Fibroblast of upper back skin (primary cell): ENCODE measurements at places on chromosomes 1 and 21.

GRCh38 chr1:155168456-155169210 lies 4.5 kb downstream of the KRTCAP2 start:
- DNase-seq: no peak

GRCh38 chr21:26115899-26116298 lies 54.7 kb downstream of the APP start:
- peak; percentile 35 for DNase-seq

DNA sequence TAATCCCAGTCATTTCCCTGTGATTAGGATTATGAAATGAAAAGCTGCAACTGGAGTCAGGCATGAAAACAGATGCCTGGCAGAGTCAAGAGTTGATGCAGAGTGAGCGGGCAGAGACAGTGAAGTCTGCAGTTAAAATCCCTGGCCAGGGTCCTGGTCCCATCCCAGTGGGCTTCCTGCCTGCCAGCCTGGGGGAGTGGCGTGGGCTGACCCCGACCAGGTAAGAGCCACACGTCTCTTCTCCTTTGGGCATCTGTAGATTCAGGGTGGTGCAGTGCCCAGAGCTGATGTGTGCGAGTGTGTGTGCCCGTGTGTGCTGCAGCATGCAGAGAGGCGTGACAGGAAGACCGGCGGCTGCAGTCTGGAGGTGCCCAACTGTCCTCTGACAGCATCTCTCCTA lies 6.2 kb upstream of the KIAA1614 start:
- no peak for DNase-seq

GRCh38 chr1:225651376-225651871 lies 1.5 kb downstream of the ENAH start:
- no peak for DNase-seq

- DNase-seq: no peak
Observed at GRCh38 chr1:76153841-76154205, 79.3 kb downstream of the ST6GALNAC3 start.

- DNase-seq: no peak
Observed at GRCh38 chr21:41480086-41480690, 27.8 kb downstream of the TMPRSS2 start.

GRCh38 chr1:230694464-230694863 lies 19.5 kb downstream of the AGT start:
- DNase-seq: no peak

DNA sequence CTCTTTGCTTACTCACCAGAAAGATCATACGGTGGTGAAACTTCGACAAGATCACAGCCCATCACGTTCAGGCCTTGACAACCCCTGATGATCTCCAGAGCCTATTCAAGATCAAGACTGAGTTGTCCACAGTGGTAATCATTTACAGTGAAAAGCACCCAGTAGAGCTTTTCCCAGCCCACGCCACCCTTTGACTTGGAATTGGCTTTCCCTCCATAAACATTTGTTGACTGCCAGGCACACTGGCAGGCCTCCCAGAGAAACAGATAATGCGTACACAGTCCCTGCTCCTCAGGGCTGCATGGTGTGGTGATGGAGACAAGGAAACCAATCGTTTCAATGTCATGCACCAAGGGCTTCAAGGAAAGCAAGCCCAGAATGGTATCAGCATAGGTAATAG lies 10.1 kb downstream of the AGMAT start:
- no peak for DNase-seq

- DNase-seq: no peak
Observed at GRCh38 chr1:168473126-168473525, 70.7 kb downstream of the XCL2 start.

DNA sequence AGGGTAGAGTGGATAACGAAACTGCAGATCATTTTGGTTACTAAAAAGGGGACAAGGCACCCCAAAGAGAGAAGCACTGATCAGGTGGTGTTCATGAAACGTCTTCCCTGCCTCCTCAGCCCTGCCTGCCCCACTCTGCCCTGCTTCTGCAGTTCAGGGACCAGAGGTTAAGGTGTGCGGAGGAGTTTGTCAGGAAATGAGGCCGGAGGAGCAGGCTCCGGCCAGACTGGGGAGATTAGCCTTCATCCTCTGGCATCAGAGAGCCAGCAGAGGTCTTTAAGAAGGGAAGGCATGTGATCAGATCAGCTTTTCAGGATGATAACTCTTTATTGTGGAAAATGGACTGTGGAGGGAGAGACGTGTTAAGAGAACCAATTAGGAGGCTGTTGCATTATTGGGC lies 291.9 kb upstream of the NR5A2 start:
- DNase-seq: no peak

DNA sequence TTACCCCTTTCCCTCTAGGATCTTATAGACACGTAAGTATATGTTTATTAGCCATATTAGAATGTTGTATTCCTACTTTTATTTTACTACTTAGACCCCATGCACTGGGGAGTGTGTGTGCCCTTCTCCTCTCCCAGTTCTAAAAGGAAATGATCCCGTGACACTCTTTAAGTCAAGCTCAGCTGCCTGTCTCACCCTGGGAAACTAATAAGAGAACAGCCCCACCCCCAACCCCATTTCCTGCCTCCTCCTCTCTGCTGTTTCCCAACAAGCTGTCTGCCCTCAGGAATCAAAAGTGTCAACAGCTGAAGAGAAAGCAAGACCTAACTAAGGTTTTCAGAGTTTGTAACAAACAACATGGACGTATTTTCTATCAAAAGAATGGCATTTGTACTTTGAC lies 92.6 kb upstream of the VAV3 start:
- DNase-seq: no peak

DNA sequence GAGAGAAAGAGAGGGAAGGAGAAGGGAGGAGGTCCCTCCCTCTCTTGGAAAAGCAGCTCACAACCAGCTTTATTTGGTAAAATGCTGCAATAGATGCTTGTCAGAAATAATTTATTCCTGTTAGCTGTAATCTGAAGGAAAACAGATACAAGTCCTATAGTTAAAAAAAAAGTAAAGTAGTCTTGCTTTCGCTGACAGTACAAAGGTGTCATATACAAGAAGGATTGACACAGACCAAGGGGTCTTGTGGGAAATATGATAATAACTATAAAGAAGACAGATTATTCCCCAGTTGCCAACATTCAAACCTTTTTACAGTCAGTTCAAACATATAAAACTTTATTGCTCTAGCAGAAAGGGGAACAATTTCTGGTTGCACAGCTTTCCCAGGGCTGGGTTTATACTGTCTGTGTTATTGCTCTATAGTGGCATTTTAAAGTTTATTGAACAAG lies 145.0 kb downstream of the PBX1 start:
- DNase-seq: no peak

DNA sequence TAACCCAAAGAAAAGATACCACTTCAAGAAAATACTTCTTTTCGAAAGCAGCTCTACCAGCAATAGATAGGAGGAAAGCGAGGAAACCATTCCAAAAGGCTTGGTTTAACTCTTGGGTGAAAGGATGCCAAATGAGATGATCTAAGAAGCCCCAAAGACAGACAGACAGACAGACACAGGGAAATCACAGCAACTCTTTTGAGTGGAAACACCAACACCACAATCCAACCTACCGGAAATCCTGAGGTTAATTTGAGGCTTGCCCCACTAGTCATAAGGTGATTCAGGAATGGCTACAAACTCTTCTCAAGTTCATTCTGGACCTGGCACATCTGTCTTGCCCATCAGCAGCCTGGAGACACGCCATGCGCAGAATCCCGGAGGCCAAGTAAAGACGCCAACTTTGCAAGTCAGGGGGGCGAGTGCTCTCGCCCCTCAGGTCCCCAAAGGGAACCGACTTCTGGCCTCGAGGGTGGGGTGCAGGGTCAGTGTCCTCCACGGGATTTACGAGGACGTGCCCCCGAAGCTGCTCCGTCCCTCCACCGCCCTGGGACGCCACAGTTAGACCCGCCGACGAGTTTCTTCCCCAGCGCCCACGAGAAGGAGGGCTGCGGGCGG lies 778 bp downstream of the EVI5 start:
- DNase-seq: peak; percentile 53

DNA sequence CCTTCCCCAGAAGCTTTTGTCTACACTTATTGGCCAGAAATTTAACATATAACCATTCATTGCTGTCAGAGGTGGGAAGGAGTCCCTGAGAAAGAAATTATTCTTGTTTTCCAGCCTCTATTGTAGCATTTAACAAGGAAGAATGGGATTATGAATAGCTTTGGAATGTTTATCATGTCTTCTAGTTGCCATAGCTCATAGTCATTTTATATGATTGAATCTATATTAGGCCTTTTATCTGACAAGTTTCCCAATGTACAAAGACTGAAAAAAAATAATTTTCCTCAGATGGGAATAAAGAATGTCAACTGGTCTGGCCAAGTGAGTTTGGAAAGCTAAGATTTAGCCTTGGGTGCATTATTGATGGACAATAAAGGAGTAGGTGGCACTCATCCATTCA lies 28.3 kb downstream of the PTPRC start:
- peak; percentile 79 for DNase-seq

DNA sequence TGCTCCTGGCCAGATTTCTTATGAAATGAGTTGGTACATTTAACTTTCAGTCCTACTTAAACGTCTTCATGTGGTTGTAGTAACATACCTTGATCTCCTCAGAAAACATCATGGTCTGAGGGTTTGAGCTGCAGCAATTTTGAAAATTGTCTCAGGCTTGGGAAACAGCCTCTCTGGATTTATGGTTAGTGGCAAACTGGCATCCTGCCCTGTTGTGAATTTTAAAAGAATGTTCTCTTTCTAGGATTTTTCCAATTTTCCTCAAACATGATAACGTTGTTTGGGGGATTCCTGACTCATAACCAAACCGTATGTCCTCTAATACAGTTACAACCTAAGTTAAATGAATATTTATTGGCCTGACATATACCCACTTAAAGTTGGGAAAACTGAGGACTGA lies 624.4 kb downstream of the LMO4 start:
- DNase-seq: peak; percentile 75

GRCh38 chr1:216154063-216154462 lies 269.2 kb downstream of the USH2A start:
- DNase-seq: no peak

GRCh38 chr21:31938330-31939301 lies 65.8 kb downstream of the HUNK start:
- no peak for DNase-seq

- no peak for DNase-seq
Observed at GRCh38 chr21:34343838-34344381, 19.9 kb upstream of the KCNE2 start.

- no peak for DNase-seq
Observed at GRCh38 chr1:57500136-57500830, 76.4 kb upstream of the DAB1 start.

DNA sequence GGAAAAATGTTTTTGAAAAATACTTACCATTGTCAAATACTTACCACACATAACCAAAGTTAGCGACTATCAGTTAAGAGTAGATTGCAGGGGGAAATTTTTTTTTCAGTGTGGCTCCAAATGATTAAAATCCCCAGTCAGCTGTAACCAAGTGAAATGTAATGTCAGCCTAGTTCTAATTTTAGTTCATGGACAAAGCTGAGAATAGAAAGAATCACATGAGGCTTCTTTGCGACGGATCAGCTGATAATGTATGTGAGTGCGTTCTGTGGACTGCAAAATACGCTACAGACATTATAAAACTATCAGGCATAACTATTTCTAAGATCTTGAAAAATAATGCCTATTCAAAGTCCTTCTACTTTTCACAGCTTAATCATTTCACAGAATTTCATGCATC lies at the start of gene LRRC39:
LRRC39 (minus strand) TSS at position 166 of the 400 bp plus-strand sequence. CDS start 9,740 bp downstream, outside the sequence.
- no peak for DNase-seq

GRCh38 chr1:27122652-27123051 lies 32.3 kb downstream of the SLC9A1 start:
- peak; percentile 74 for DNase-seq

DNA sequence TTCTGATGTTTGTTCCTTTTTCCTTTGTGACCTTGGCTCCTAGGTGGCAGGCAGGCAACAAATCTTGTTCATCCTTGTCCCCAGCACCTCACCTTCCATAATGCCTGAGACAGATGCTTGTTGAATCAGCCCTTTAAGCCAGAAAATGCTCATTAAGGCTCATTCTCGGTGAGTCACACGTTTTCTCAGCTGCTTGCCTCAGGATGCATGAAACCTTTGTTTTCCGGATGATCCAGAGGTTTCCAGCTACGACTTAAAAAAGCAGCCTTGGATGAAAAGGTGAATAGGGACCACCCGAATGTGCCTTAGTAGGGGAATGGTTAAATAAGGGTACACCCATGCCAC lies 4.6 kb upstream of the ATP13A2 start:
- DNase-seq: peak; percentile 64

- no peak for DNase-seq
Observed at GRCh38 chr1:94650301-94650700, 108.7 kb upstream of the F3 start.

GRCh38 chr1:116352349-116352813 lies 20.7 kb upstream of the ATP1A1 start:
- no peak for DNase-seq

DNA sequence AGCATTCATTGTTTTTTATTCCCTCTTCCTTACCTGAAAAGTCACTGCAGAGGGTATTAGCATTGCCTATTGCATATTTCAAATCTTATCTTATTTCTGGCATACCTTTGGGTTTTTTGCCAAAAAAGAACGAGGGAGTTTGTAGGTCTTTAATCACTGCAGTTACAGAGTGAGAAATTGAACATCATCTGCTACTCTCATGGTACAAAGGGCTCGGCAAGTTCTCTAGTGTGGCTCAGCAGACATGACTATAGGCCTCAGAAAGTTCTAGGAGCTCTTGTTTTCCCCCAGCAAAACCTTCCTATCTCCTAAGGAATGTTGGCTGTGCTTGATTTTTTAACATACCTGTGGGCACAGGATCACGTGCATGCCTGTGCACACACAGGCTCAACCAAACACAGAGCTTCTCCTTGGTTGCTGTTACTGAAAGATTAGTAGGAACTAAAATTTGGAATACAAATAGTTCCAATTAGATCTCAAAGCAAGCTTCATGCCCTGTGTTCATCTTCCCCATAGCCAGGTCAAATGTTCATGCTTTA lies 69.7 kb downstream of the CCDC185 start:
- no peak for DNase-seq

- peak; percentile 23 for DNase-seq
Observed at GRCh38 chr1:197103300-197103699, 36.2 kb upstream of the F13B start.

DNA sequence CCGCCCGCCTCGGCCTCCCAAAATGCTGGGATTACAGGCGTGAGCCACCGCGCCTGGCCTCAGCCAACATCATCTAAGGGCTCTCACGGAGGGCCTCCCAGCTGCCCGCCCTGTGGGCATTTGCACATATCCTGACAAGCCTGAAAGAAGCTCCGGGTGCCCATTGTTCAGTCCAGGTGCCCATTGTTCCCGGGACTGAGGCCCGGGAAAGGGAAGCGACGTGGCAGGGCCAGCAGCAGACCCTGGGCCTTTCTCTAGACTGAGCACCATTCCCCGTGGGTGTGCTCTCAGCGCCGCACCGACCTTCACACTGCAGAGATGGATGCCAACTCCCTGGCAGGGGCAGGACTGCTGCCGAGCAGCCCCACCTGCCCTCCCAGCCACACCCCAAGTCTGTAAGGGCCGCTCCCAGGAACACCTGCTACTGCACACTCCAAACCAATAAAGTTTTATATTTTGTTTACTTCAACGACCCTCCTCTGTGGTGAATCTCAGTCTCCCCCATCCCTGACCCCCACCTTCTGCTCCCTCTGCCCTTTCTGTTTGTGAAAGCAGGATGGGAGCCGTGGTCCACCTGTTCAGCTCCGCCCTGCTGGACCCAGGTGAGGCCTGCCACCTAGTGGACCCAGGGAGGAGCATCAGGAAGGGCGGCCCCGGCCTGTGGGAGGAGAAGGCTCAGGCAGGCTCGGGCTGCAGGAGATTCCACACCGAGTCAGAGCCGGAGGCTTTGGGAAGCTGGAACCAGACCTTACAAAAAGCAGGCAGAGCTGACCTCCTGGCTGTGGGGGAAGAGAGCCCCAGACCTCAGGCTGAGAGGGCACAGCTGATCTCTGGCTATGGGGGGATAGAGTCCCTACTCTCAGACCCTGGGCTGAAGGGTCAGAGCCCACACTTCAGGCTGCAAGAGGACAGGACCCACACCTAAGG lies 1.1 kb upstream of the TMEM82 start:
- peak; percentile 47 for DNase-seq
